ENCODE measurements at places on chromosomes 16 and 17. TPM values are rescaled to one million over a fixed set of nuclear protein-coding genes. Genes with fewer than 3 reads are reported as not detected.

DHRS7C gene
- total RNA-seq = not detected

TMEM98 gene
- total RNA-seq = 121 TPM

MRPS34 gene
- total RNA-seq = 47.1 TPM

BFAR gene
- 142 TPM for total RNA-seq

SNX20 gene
- not detected for total RNA-seq

PERCC1 gene
- not detected for total RNA-seq

CISD3 gene
- total RNA-seq = 3.6 TPM

SLX1B gene
- total RNA-seq = 3.8 TPM

LRRC37A gene
- 6.2 TPM for total RNA-seq

PYDC1 gene
- total RNA-seq = not detected

ALOX12B gene
- total RNA-seq = not detected

CACNB1 gene
- 5.8 TPM for total RNA-seq

TGFB1I1 gene
- total RNA-seq = 60.1 TPM

IL21R gene
- total RNA-seq = 13.8 TPM

PDIA2 gene
- total RNA-seq = not detected

DOK4 gene
- total RNA-seq = 29.0 TPM

CORO7 gene
- total RNA-seq = 17.7 TPM

CUEDC1 gene
- total RNA-seq = 22.4 TPM

KRTAP4-1 gene
- total RNA-seq = not detected

HLF gene
- total RNA-seq = under 0.01 TPM

TMC7 gene
- 1.1 TPM for total RNA-seq

KRTAP4-9 gene
- total RNA-seq = not detected

CLEC10A gene
- total RNA-seq = not detected

CDR2 gene
- 52.5 TPM for total RNA-seq

MRC2 gene
- 443 TPM for total RNA-seq

ITGB3 gene
- 39.8 TPM for total RNA-seq

CEP112 gene
- 10.6 TPM for total RNA-seq

ALOXE3 gene
- not detected for total RNA-seq

TBL3 gene
- 22.4 TPM for total RNA-seq

MEOX1 gene
- total RNA-seq = not detected

TLCD1 gene
- 4.0 TPM for total RNA-seq

TPSD1 gene
- not detected for total RNA-seq

MT3 gene
- total RNA-seq = not detected

SLC22A31 gene
- not detected for total RNA-seq

SCNN1G gene
- not detected for total RNA-seq

TAC4 gene
- not detected for total RNA-seq

NLRC3 gene
- total RNA-seq = under 0.01 TPM

WNT3 gene
- total RNA-seq = 0.88 TPM

TBC1D3E gene
- total RNA-seq = not detected

ABR gene
- 156 TPM for total RNA-seq

TMEM238L gene
- total RNA-seq = not detected

HAGH gene
- total RNA-seq = 28.9 TPM

KRTAP4-3 gene
- total RNA-seq = not detected

GUCY2D gene
- not detected for total RNA-seq

RASD1 gene
- 13.8 TPM for total RNA-seq

FAM222B gene
- total RNA-seq = 5.1 TPM

CMC2 gene
- 13.6 TPM for total RNA-seq

MPP2 gene
- 0.59 TPM for total RNA-seq

Data from osteoblast (primary cell).